Right atrium auricular region (tissue), 2 donors: ENCODE measurements at places on chromosomes 16 and 17.

DNA sequence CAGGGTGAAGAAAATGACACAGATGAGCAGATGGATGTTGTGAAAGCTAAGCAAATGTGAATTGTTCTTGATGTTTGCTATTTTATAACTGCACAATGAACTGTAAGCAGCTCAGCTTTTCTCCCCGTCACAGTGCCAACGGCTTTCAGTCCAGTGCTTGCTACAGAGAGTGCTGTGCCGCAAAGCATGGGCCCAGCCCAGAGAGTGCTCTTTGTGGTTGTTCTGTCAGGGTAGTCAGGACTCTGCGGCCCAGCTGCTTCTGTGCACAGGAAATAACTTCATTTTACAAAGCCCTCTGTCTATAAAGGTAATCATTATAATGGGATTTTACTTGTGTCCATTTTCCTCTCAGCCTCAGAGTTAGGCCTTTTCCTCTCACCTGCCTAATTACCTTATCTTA lies 39.1 kb downstream of the CDRT15 start:
- DNase-seq = no peak

GRCh38 chr16:51239196-51239595 lies 88.1 kb upstream of the SALL1 start:
- DNase-seq = no peak

- DNase-seq = no peak
Observed at GRCh38 chr16:21190599-21190998, 20.8 kb downstream of the ZP2 start.

DNA sequence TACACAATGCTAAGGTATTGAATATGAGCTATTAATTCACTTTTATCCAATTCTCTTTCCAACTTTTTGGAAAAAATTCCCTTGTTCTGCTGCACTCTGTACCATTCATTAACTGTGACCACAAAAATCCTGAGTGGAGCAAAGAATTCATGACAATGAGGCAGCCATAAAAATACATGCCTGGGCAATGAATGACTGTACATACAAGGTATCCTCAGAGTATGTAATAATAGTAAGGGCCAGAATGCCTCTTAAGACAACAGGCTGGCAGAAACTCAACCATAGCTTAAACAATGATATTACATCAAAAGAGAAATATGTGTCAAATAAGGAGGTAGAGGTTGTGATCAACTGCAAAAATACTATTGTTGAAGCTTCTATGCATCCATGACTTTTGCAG lies 74.7 kb upstream of the CA10 start:
- no peak for DNase-seq

DNA sequence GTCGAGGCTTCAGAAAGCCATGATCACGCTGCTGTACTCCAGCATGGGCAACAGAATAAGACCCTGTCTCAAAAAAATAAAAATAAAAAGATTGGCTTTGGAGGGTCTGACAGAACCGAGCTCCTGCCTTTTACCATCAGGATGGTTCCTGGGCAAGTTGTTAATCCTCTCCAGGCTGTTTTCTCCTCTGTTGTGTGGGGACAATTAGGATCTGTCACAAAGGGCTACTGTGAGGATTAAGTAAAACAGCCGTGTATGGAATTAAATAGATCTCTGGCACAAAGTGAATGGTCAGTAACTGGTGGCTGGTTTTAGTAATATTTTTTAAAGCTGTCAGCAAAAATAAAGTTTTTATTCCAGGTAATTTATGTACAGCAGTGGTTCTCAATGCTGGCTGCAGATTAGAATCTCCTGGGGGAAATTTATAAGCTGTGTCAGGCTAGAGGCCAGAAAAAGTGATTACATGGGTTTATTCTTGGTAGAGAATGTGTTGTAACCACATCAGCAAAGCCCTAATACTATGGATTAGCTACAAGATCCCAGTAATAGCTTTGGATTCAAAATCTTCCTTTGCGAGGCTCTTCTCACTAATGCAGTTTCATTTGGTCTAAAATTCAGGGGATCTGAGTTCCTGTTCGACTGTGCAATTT lies 47.2 kb downstream of the GPRC5B start:
- DNase-seq = no peak

- DNase-seq = no peak
Observed at GRCh38 chr16:68909099-68909733, 65.9 kb downstream of the TANGO6 start.

DNA sequence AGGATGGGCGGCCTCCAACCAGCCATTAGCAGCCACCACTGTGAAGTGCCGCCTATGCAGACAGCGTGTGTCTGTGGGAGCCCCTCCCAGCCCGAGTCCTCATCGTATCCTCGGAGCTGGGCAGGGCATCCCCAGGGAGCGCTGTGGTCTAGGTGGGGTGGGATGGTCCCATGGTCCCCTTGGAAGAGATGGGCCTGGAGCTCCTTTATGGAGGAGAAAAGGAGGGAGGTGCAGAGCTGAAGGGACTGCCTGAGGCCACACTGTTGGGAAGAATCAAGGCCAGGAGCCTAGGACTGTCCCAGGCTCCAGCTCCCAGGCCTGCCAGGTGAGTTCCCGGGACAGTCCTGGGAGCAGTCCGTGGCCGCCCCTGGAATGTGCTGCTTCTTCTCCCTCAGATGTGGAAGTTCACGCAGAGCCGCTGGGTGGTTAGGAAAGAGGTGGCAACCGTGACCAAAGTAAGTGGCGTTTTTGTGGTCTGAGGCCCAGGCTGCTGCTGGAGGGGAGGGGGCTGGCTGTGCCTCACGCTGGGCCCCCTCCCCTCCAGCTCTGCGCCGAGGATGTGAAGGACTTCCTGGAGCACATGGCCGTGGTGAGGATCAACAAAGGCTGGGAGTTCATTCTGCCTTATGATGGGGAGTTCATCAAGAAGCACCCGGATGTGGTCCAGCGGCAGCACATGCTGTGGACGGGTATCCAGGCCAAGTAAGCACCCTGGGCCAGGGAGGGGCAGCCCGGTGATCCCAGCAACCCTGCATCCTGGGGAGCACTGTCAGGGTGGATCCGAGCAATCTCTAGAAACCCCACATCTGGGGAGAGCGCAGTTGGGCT lies 27.0 kb downstream of the POLR3E start:
- no peak for DNase-seq

GRCh38 chr17:78896091-78896833 lies 6.7 kb downstream of the CEP295NL start:
- DNase-seq = no peak

DNA sequence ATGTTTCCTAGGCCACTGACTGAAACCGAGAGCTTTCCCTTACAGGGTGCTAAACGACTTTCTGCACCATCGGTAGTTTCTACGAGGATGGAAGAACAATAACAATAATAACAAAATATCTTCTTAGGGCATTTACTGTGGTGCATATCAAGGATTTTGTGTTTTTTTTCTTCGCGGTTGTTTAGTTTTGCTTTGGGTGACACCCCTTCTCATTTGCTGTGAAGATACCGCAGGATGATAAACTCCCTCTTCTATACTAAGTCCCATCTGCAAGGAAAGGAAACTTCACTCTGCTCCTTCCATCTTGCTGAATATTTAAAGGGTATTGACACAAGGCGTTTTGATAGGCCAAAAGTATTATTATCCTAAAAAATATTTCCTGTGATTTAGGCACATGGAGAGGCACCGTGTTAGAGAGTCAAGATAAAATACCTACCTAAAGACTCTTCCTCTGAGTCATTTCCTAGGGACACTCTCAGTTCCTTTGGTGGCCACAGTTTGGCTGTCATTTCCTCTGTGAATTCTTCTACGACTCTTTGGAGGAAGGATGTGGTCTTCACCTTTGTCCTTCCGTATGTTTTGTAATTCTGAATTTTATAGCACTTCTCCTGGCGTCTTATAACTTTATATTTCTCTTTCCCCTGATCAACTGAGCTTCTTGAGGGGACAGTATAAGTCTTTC lies 318.8 kb downstream of the CDH13 start:
- DNase-seq = no peak

- DNase-seq = no peak
Observed at GRCh38 chr17:78421534-78422266, 43.3 kb downstream of the PGS1 start.

- DNase-seq = no peak
Observed at GRCh38 chr17:48961516-48962233, 6.7 kb downstream of the GIP start.

GRCh38 chr17:28475151-28475900 lies 1.9 kb downstream of the SLC13A2 start:
- DNase-seq = no peak

DNA sequence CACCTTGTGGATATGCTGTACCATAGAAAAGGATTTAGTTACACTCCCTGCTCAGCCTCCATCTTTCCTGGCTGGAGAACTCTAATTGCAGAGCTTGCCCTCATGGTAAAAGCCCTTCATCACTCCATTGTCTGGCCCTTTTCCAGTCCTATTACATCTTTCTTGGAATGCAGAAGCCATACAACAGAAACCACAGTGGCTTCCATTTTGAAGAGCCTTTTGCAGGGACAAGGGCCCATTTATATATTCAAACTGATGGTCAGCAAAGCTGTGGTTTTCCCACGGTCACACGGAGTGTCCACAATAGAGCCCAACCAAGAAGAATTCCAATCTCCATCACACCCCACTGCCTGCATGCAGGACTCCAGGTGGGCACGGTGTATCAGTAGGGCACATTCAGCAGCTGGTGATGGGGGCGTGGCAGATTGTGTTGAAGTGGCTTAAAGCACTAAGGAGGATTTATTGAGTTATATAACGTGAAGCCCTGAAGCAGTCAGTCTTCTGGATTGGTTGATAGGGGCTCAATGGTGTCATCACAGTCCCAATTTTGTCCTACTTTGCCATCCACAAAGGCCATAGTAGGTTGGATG lies 20.3 kb downstream of the COPRS start:
- no peak for DNase-seq

- DNase-seq = no peak
Observed at GRCh38 chr16:80231888-80232287, 308.9 kb upstream of the DYNLRB2 start.

- no peak for DNase-seq
Observed at GRCh38 chr17:82317394-82318168, at the start of gene CD7. Gene CD7, minus strand, starts transcription at chr17:82317608. Its CDS starts 113 bp downstream, at chr17:82317495.

DNA sequence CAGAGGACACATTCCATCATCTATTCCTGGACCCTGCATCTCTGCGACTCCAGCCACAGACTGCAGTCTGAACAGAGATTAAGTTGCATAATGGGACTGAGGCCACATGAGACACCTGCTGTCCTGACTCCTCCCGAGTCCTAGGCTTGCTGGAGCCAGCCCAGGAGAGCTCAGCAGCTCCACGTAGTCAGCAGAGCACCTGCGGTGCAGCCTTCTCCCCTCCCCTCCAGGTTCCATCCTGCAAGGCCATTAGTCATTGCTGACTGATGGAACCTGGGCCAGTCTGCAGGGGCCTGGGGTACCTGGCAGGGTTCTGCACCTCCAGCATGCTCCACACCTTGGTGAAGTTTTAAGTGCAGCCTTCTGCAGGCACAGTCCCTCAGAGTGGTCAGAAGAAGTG lies 76.7 kb downstream of the PLD6 start:
- no peak for DNase-seq

GRCh38 chr16:3007957-3008689 lies 4.6 kb upstream of the CLDN9 start:
- no peak for DNase-seq

GRCh38 chr17:40936437-40936971 lies 942 bp downstream of the KRT23 start:
- DNase-seq = no peak

GRCh38 chr16:8589057-8589899 lies 1.0 kb downstream of the TMEM114 start:
- no peak for DNase-seq

- no peak for DNase-seq
Observed at GRCh38 chr17:68294196-68294555, 2.9 kb downstream of the ARSG start.

GRCh38 chr17:34131386-34131785 lies 123.7 kb upstream of the CCL2 start:
- no peak for DNase-seq
